ENCODE measurements at places on chromosomes 13 and 19.

- DNase-seq, result no peak
These were observed 3.4 kb upstream of the JUND start for GRCh38 chr19:18284712-18285360.

DNA sequence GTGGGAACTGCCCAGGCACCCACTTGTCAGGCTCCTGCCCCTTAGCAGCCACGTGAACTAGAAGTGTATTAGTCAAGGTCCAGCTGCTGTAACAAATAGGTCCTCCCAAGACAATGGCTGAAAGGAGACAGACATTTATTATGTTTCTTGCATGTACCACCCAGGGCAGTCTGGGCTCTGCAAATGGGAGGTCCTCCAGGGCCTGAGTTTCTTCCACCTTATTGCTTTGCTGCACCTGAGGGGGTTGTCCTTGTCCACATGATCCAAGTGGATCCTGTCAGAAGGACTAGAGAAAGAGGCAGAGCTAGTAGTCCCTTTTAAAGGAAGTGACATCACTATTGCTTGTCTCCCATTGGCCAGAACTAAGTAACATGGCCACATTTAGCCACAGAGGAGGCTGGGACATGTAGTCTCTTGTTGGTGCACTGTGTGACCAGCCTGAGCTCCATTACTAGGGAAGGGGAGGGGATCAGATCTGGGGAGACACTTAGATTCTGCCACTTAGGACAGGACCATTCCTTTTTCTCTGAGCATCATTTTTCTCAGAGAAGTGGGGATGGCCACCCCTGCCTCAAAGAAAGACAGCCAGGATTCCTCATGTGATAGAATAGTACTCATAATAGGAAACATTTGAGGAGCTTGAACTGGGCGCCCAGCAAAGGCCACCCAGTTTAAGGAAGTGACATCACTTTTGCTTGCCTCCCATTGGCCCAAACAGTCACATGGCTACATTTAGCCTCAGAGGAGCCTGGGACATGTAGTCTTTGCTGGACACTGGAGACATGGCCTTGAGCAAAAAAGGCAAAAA, 15.1 kb downstream of the CC2D1A start:
- DNase-seq, result no peak

GRCh38 chr19:45825263-45825605, 10.1 kb upstream of the RSPH6A start:
- DNase-seq, result no peak

GRCh38 chr19:10295305-10295846, 5.6 kb downstream of the ICAM5 start:
- no peak for DNase-seq

GRCh38 chr13:97133955-97134354, 88.2 kb upstream of the MBNL2 start:
- DNase-seq, result no peak

GRCh38 chr19:35127871-35128270, 7.0 kb downstream of the LGI4 start:
- DNase-seq, result no peak

- DNase-seq, result no peak
These were observed 5.5 kb upstream of the KCTD4 start for GRCh38 chr13:45206340-45206739.

GRCh38 chr13:30178976-30179375, 128.4 kb downstream of the KATNAL1 start:
- no peak for DNase-seq
